Thyroid gland (tissue), 4 donors: ENCODE measurements at places on chromosomes 1 and 21. TPM values are rescaled to one million over a fixed set of nuclear protein-coding genes. Genes with fewer than 3 reads are reported as not detected.

DNA sequence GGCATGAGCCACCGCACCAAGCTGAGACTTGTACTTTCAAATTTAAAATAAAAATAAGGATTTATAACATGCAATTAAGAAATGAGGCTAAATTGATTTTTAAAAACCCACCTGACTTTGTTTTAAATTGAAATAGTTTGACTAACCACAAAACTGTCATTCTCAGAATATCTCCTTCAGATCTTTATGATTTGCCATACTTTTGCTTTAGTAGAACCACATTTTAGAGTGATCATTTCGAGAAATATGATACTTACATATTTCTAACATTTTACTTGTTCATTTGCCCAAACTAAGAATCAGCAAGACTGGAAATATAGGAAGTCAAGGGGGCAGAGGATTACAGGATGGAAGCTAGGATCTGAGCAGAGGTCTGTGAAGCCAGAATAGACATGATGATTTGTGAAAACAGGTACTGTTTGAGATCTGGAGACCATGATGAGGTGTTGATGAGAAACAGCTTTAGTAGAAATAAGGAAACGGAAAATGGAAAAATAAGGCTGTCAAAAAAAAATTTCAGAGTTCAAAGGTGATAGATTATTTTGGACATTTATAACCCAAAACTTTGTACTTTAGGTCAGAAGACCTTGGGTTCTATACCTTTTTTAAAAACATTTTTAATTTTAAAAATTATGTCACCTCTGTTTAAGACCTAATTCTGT, 44.8 kb downstream of the GIPC2 start:
- no peak overlapping the region for H3K4me3 ChIP-seq
- H3K27me3 ChIP-seq = no peaks in the 10 kb centered on the region
- DNase-seq = no peak
- no peak overlapping the region for H3K27ac ChIP-seq
- no peaks in the 10 kb centered on the region for H3K4me1 ChIP-seq

Gene ATAD3B
- 14.9 TPM for total RNA-seq

DNA sequence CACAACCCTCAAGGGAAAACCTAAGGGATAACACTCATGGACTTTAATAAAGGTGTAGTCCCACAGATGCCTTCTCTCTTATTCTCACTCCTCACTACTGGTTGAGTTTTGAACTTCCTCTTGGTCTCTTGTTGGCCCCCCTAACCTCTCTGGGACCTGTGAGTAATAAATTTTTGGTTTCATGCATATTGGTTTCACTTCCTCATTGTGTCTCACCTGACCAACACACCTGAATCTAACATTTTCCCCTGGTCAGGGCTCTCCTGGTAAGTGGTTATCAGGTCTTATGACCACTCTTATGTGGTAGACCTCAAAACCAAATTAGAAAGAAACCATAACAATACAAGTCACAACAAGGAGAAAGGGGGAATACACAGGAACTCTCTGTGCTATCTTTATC, 60.5 kb upstream of the PRMT6 start:
- no peak overlapping the region for H3K4me3 ChIP-seq
- no peak overlapping the region for H3K27ac ChIP-seq
- no peaks in the 10 kb centered on the region for H3K36me3 ChIP-seq
- no peaks in the 10 kb centered on the region for H3K27me3 ChIP-seq

DNA sequence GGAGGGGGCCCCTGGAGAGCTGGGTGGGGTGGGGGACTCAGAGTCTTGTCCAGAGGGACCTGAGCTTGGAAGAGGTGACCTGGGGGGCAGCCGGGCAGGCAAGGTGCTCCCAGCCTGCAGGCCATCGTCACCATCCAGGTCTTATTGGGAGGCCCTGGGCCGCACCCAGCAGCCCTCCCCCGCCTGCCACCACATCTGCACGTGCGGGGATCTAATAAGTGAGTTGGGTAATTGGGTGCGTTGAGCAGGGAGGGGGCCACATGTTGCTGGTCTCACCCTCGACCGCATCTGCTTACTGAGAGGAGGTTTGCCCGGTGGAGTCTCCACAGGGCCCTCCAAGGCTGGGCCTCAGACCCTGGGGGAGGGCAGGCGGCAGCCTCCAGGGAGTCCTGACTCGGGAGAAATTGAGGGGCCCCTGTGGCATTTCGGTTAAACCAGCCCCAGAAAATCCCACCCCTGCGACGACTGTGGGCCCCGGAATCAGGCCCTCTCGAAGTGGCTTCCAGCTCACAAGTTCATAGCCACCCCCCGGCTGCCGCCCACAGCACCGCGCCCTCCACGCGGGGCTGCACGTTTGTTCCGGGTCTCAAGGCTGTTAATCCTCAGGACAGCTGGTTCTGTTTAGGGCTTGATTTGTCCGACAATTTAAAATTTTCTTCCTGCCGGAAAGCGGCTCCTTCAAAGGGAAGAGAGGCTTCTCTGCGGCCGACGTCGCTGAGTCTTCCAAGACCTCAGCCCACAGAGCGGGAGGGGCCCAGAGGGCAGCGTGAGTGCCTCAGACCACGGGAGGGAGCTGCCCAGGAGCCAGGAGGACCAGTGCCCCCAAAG, 14.7 kb upstream of the COL6A2 start:
- H3K27ac ChIP-seq = no peak overlapping the region
- H3K4me3 ChIP-seq = no peak overlapping the region
- DNase-seq = no peak
- peaks cover 9% of the 10 kb centered on the region for H3K4me1 ChIP-seq

- H3K4me1 ChIP-seq = no peaks in the 10 kb centered on the region
- peak; percentile 58 for DNase-seq
- H3K36me3 ChIP-seq = no peaks in the 10 kb centered on the region
- no peak overlapping the region for H3K27ac ChIP-seq
- H3K4me3 ChIP-seq = no peak overlapping the region
Observed at GRCh38 chr1:44701141-44701573, 26.6 kb downstream of the ARMH1 start.

Gene DHX9
- 151 TPM for total RNA-seq

Gene GBP3
- total RNA-seq = 16.0 TPM

GRCh38 chr21:34983680-34984086, 65.4 kb downstream of the RUNX1 start:
- H3K36me3 ChIP-seq = no peaks in the 10 kb centered on the region
- no peaks in the 10 kb centered on the region for H3K4me1 ChIP-seq
- H3K4me3 ChIP-seq = no peak overlapping the region
- DNase-seq = no peak
- H3K27me3 ChIP-seq = no peaks in the 10 kb centered on the region

GRCh38 chr1:204115116-204115515, 36.7 kb downstream of the ETNK2 start:
- H3K27me3 ChIP-seq = no peaks in the 10 kb centered on the region
- no peak overlapping the region for H3K27ac ChIP-seq
- H3K4me3 ChIP-seq = no peak overlapping the region
- DNase-seq = no peak
- H3K36me3 ChIP-seq = peaks cover 17% of the 10 kb centered on the region
- H3K4me1 ChIP-seq = peaks cover 13% of the 10 kb centered on the region

Gene CCDC30
- total RNA-seq = 56.7 TPM

DNA sequence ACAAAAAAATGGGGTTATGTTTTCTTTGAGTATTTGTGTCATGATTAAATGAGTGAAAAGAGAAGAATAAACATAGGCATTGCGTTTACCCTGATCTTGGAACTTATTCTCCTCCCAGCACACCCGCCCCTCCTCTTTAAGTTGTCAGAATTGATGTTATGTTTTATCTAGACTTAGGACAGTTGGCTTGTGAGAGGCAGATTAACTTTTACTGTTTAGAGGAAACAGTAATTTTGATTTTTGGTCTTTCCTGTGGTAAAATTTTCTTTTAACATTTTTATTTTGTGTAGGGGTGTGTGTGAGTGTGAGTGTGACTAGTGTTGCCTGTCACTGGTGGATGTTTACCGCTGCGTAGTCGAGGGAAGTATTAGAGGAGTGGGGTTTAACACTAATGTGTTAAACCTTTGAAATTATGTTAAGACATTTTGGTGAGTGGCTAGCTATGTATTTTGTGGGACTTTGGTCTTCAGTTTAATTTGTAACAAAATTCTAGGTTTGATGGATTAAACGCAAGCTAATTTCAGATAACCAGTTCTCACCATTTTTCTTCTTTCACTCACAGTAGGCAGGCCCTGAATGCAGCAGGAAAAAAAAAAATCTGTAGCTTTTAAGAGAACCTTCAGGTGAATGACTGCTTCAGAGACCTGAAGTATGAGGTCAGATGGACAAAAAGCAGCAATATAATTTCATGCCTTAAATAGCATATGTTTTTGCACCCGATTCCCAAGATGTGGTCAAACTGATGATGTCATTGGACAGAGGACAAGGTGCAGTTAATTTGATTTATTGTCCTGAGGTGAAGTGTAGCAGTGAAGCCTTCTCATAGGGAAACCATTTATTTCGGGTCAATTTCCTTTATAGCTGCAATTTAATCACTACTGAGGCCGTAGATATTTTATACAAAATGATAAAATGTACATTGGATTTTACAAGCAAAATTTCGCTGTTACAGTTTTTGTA, 2.7 kb downstream of the POU2F1 start:
- no peak for DNase-seq
- H3K27ac ChIP-seq = peak overlapping the region; percentile 98
- no peaks in the 10 kb centered on the region for H3K27me3 ChIP-seq
- no peak overlapping the region for H3K4me3 ChIP-seq
- peaks cover 31% of the 10 kb centered on the region for H3K4me1 ChIP-seq
- H3K36me3 ChIP-seq = no peaks in the 10 kb centered on the region

GRCh38 chr21:31334648-31335121, 9.4 kb downstream of the TIAM1 start:
- H3K4me3 ChIP-seq = no peak overlapping the region
- no peak for DNase-seq
- H3K36me3 ChIP-seq = no peaks in the 10 kb centered on the region
- H3K4me1 ChIP-seq = no peaks in the 10 kb centered on the region
- no peaks in the 10 kb centered on the region for H3K27me3 ChIP-seq

DNA sequence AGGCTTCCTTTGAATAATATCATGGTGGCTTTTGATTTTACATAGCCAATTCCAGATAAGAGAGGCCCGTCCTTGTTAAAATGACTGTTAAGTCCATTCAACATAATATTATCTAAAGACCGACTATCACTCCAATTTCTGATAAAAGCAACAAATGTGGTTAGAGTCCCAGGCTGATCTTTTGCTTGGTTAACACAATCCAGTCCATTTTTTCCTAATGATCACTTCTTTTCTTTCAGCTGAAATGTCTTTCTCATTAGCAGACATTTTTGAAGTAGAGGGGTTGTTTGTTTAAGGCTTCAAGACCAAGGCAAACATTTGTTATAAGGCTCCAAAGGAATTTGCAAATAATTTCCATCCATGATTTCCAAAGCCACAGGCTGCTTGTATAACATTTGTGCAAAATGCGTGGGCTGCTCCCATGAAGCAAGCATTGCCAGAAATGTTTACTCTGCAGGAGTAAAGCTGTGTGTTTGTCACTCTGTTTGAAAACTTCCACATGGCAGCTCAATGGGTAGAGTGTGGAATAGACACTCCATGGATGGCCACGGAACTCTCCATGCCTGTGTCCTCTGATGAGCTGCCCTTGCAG, 111.5 kb downstream of the PSMG1 start:
- no peak overlapping the region for H3K4me3 ChIP-seq
- no peak for DNase-seq
- H3K27ac ChIP-seq = peak overlapping the region; percentile 30
- H3K27me3 ChIP-seq = no peaks in the 10 kb centered on the region
- no peaks in the 10 kb centered on the region for H3K36me3 ChIP-seq
- H3K4me1 ChIP-seq = no peaks in the 10 kb centered on the region

- H3K4me3 ChIP-seq = no peak overlapping the region
- H3K4me1 ChIP-seq = no peaks in the 10 kb centered on the region
- no peak for DNase-seq
- H3K27ac ChIP-seq = no peak overlapping the region
- H3K27me3 ChIP-seq = no peaks in the 10 kb centered on the region
Observed at GRCh38 chr1:198107091-198107501, 49.7 kb upstream of the NEK7 start.

DNA sequence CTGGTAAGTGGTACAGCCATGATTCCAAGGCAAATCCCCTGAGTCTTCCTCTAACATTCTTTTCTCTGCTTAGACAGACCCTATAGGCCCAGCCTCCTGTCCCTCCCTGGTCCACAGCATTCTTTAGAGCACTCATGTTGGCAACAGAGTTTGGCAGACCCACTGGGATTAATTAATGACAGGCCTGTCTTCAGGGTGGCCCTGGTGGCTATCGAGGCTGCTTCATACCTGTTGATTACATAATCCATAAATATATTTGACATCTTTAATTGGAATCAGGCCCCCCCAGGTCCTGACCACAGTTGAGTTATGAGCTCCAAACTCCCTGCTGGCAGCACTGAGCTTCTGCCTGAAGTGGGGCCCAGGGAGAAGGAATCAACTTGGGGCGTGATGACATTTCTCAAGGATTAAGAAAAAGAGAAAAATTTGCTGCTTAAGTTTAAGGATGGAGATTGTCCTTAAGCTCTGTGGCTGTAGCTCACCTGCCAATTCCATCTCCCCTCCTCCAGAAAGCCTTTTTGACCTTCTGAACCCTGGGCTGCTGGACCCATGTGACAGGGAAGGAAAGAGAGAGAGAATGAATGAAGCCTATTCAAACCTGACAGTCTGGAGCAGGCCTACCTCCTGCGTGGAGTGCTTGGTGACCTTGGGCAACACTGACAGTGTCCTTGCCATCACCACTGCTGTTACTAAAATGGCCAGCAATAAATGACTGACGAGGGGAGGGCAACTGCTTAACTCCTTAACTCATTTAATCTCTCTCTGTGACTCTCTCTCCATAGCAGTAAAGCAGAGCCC, 156.6 kb downstream of the TRABD2B start:
- H3K4me1 ChIP-seq = peaks cover 14% of the 10 kb centered on the region
- H3K36me3 ChIP-seq = no peaks in the 10 kb centered on the region
- H3K27me3 ChIP-seq = no peaks in the 10 kb centered on the region
- DNase-seq = peak; percentile 15
- H3K27ac ChIP-seq = no peak overlapping the region

- no peaks in the 10 kb centered on the region for H3K27me3 ChIP-seq
- no peaks in the 10 kb centered on the region for H3K36me3 ChIP-seq
- H3K27ac ChIP-seq = no peak overlapping the region
- H3K4me3 ChIP-seq = no peak overlapping the region
- H3K4me1 ChIP-seq = no peaks in the 10 kb centered on the region
Observed at GRCh38 chr1:13970631-13971247, 270.8 kb downstream of the PRDM2 start.

DNA sequence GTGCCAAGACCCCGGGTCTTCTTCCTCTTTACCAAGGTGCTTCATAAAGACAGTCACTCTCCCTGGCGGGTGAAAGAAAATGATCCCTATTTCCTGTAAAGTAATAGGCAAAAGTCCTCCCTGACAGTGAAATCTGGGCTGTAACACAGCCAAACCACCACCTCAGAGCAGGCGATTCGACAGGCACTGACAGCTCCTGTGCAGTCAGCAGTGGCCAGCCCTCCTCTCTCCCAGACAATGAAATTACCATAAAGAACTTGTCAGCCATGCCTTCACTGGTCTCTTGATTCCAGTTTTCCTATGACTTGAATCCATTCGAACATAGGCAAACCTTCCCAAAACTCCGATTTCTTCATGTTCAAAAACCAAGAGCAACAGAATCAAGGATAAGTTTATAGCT, 492.2 kb upstream of the DAB1 start:
- no peaks in the 10 kb centered on the region for H3K36me3 ChIP-seq
- no peaks in the 10 kb centered on the region for H3K4me1 ChIP-seq
- H3K27me3 ChIP-seq = no peaks in the 10 kb centered on the region
- H3K4me3 ChIP-seq = no peak overlapping the region
- DNase-seq = no peak

- no peaks in the 10 kb centered on the region for H3K27me3 ChIP-seq
- no peak overlapping the region for H3K27ac ChIP-seq
- H3K4me1 ChIP-seq = peaks cover 5% of the 10 kb centered on the region
- H3K4me3 ChIP-seq = no peak overlapping the region
- DNase-seq = no peak
- no peaks in the 10 kb centered on the region for H3K36me3 ChIP-seq
Observed at GRCh38 chr1:41226815-41227434, 15.2 kb downstream of the SCMH1 start.

GRCh38 chr1:108072776-108073175, 107.8 kb upstream of the VAV3 start:
- no peak overlapping the region for H3K4me3 ChIP-seq
- no peaks in the 10 kb centered on the region for H3K4me1 ChIP-seq
- H3K27ac ChIP-seq = no peak overlapping the region
- no peaks in the 10 kb centered on the region for H3K27me3 ChIP-seq
- no peak for DNase-seq
